Activated naive CD4-positive, alpha-beta T cell (primary cell): ENCODE measurements at places on chromosomes 5 and 9.

DNA sequence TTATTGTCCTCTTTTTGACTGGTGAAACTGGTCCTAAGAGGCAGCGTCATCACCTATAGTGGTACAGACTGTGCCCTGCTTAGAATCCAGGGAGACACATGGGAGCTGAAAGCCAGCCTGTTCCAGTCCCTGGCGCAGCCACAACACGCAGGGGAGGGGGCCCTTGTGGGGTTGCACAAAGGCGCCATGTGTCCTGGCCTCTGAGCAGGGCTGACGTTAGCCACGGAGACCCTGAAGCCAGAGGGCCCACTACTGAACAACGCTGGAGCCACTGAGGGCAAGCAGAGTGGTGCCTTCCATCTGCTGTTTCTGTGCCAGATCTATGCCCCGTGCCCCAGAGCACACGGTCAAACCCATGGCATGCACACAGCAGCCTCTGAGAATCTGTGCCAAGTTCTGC, 147.3 kb downstream of the ACTL7B start:
- DNase-seq: no peak

DNA sequence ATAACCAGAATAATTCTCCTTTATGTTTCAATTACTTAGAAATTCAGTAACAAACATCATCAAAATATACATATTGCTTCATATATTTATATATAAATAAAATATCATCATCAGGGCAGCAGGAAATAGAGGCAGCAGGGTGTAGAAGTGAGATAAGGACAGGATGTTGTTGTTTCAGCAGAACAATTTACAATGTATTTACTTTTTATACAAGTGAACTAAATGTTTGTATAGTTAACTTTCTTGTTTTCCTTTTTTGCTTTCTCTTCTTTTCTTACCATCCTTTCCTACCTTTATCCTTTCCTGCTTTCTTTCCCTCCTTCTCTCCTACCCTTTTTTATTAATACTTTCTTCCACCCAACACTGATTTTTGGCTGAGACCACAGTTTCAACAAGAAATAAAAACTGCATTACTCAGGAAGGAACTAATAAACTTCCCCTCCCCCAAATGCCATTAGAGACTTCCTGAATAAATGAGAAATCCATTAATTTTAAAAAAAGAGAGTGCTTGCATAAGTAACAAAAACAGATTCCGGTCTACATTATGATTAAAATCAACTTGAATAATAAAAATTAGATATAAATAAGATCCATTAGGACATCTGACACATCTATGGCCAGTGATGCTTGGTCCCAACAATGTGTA, 159.8 kb upstream of the ACOT12 start:
- no peak for DNase-seq

DNA sequence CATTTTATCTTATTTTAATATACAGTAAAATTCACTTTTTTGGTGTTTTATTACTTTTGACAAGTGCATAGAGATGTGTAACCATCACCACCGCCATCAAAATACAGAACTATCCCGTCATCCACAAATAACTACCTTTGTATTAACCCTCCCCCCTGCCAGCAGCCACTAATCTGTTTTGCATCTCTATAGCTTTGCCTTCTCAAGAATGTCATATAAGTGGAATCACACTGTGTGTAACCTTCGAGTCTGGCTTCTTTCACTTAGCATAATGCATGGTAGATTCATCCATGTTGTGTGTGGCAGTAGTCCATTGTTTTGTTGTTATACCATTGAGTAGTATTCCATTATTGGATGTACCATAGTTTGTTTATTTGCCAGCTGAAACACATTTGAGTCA, 98.8 kb downstream of the BOD1 start:
- no peak for DNase-seq

- no peak for DNase-seq
Observed at GRCh38 chr5:124645396-124645795, 101.0 kb downstream of the ZNF608 start.

DNA sequence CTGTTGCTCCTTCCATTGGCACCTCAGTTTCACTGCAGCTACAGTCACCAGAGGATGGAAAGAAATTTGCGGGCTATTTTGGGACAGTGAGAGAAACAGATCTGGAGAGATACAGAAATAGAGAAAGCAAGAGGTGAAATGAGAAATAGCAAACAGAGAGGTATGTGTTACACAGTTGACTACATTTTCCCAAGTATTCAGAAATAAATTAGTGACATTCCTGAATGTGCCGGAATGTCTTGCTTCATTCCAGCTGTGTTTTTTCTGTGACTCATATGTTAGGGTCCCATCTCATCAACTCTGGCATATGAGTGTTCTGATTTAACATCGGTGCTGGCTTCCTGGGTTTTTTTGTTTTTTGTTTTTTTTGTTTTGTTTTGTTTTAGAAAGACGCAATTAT, 63.8 kb upstream of the ZNF462 start:
- no peak for DNase-seq

DNA sequence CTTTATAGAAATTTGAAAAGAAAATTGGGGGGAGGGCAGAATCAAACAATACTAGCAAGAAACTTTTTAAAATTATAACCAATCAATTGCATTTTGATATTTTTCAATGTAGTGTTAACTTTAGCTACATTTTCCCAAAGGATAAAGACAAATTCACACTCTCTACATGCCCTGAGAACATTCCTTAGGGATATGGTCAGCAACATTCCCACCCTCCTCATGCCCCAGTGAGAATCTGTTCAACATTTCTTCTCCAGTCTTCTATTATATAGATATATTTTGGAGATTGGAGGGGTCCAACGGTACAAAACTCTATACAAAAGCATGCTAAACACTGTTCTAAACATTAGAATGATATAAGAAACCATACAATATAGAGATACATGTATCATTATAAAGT, 11.6 kb upstream of the PRR16 start:
- DNase-seq: no peak

- DNase-seq: no peak
Observed at GRCh38 chr5:2282893-2283292, 400.2 kb upstream of the IRX4 start.

DNA sequence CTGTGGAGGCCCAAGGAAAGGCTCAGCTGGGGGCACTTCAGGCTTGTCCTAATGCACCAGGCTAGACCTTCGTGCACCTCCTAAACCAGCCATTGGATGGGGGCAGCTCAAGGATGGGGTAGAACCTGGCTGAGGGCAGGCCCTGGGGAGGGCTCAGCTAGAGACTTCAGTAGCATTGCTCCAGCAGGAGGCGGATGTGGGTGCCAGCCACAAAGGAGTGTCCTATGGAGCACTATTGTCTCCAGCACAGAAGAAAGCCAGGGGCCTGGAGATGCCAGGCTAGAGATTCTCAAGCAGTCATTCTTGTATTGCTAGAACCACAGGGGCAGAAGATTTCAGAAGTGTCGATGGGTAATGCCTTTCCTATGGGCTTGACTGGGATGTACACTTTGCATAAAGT, 131.8 kb downstream of the SYK start:
- DNase-seq: no peak

GRCh38 chr5:149702934-149703646, 27.0 kb upstream of the PPARGC1B start:
- DNase-seq: no peak

DNA sequence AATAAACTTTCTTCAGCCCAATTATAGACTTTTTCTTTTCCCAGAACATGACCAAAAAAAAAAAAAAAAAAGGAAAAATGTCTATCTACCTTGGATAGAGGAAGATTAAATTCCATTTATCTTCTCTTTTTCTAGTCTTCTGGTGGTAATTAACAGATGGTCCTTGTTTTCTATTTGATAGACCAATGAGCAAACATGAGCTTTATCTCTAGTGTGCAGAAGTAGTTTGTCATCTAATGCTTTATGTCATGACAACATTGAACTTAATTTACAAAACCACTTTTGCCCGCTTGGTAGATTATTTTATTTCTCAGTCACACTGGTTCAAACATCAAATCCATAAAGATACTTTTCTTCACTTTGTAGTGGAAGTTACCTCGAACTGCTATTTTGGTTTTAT, 69.5 kb upstream of the ELL2 start:
- no peak for DNase-seq

GRCh38 chr9:130523921-130524320, 55.5 kb upstream of the FUBP3 start:
- no peak for DNase-seq

DNA sequence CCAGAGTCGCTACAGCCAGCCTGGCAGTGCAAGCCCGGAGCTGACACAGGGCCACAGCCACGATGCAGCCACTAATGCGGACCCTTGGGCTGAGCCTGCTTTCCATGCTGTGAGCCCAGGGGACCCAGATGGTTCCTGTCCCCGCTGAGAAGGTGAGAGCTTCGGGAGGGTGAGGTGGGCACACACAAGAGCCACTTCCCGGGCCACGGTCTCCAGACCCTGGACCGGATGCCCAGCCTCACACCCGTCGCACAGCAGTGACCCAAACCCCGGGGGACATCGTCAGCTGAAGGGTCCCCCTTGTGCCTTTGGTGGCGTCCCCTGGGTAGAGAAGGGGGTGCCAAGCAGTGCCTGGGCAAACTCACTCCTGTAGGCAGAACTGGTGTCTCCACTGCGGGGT, 13.4 kb downstream of the PAEP start:
- DNase-seq: no peak
